ENCODE measurements at places on chromosomes 7 and 10.

GRCh38 chr10:24722131-24722675 is 1.5 kb downstream of the ARHGAP21 start:
- DNase-seq = no peak

GRCh38 chr7:43602256-43602655 is 19.3 kb downstream of the STK17A start:
- DNase-seq = no peak

DNA sequence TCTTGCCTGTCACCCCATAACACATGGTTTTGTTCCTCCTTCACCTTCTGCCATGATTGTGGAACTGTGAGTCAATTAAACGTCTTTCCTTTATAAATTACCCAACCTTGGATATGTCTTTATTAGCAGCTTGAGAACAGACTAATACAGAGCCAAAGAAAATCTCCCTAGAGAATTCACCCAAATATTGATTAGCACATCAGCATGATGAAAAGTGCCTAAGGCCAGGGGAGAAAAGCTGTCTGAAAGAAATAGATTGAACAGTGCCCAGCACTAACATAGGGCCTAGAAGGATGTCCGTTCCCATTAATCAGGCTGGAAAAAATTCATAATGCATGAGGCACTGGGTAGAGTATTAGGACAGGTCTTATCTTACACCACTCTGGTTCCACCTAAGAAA is 111.9 kb upstream of the CALN1 start:
- DNase-seq = no peak

DNA sequence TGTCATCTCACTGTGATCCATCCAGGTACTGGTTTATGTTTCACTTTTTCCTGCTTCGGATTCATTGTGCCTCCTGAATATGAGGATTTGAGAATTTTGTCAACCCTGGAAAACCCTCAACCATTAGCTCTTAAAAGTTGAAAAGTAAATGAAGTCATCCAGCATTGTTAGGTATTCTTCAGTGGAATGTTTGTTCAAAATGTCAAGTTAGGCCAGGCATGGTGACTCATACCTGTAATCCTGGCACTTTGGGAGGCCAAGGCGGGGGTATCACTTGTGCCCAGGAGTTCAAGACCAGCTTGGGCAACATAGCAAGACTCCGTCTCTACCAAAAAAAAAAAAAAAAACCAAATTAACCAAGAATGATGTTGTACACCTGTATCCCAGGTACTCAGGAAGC is 222.1 kb downstream of the NSUN6 start:
- DNase-seq = no peak

DNA sequence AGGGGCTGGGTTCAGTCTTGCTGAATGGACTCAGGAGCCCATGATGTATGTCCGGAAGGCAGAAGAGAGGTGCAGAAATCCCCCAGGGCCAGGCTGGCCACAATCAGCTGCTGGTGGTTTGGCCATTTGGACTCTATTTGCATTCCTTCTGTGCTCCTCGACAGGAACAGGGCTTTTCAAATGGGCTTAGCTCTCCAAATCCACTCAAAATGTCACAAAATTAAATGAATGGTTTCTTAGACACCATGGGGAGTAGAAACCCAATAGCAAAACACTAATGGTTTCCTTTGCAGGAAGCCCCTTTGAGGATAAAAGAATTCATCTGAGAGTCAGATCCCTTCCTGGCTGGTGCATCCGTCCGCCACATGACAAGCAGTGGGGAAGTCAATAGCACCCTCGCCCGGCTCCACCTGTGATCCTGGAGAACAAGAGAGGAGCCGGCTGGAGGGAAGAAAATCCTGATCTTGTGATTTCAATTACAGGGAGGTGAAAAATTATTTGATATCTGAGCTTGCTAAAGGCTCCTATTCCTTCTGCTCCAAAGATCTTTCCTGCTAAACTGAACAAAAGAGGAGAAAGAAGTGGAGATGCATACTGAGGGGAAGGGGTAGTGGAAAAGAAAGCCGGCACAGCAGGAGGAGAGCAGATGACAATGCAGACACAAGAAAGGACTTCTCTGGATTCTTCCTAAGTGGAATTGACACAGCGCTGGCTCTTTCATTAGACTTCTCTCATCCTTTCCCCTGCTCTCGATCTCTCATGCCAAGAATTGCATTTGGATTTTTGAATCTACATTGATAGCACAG is 190.7 kb downstream of the C7orf25 start:
- no peak for DNase-seq

DNA sequence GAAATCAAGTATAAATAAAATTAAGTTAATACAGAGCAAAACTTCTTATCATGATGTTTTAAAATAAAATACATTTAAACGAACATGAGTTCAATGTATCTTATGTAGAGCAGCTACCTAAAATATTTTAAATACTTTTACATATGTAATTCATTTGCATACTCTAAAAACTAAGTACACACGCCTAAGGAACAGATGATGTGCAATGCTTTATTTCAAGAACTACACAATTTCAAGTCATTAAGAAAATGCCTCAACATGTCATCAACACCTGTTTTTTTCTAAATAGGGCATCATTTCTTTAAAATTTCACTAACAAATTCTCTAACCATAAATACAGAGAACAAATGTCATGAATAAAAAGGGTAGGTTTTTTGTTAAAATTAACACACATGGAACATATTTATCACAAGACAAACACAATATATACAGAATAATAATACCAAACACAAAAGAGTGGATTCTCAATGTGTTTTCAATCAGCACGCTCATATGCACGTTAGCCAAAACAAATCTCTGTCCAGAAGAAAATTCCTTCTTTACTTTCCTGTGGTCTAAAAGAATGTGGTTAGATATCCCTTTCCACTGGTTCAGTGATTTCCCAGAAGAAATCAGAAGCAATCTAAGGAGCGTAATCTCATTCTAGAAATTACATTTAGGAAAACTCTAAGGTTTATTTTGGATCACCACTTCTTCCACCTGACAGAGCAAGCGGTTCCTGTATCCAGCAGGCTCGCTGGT is 73.0 kb upstream of the PFKP start:
- DNase-seq = no peak

DNA sequence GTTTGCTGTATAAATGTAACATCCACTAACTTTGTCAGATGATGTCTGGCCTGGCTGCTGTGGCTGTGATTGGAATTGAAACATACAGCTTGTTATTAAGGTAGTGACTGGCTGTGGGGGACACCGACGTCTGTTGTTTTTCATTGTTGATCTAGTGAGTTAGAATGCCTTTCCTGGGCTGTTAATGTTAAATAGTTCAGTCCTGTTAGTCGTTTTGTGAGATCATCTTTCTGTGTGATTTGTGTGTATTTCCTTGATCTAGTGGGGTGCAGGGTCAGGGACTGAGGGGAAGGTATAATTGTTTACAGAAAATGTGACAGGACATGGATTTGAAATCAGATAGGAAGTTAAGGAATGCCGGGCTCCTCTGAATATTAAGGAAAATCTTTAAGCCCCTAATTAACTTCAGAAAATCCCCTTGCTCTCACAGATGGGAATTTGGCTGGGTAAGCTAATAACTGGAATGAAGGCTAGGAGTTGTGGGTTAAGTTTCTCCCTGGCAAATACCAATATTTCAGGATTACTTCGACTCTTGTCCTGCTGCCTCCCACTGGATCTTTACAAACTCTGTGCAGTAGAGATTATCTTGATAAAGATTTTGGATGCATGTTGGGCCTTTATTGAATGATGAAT is 163.1 kb downstream of the AUTS2 start:
- no peak for DNase-seq

DNA sequence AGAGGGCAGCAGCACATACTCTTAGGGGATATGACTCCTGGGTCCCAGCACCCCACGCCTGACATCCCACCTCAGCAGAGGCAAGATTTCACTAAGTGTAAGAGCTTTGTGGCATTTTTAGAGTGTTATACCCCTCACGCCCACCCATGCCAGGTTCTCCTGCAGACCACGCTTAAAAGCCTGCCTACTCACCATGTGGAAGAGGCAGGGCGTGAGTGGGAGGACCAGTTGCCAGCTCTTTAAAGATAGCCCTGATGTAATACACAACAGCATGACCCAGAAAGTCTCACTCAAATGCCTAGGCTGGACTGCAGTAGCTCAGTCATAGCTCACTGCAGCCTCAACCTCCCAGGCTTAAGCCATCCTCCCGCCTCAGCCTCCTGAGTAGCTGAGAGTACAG is 44.4 kb upstream of the CELF2 start:
- DNase-seq = no peak

DNA sequence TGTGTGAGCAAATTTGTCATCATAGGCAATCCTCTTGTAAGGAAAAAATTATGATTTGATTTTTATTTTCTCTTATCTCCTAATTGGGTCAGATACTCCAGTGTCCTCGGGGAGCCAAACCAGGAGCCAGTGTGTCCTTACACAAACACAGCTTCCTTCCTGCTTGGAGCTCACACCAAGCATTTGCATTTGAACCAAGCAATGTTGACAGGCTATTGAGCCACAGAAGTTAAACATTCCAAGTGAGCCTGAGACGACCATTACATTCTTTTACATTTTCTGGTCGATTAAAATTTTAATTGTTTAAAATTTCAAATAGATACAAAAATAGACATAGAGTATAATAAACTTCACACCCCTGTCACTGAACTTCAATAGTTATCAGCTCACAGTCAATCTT is 194.8 kb downstream of the CFTR start:
- no peak for DNase-seq

DNA sequence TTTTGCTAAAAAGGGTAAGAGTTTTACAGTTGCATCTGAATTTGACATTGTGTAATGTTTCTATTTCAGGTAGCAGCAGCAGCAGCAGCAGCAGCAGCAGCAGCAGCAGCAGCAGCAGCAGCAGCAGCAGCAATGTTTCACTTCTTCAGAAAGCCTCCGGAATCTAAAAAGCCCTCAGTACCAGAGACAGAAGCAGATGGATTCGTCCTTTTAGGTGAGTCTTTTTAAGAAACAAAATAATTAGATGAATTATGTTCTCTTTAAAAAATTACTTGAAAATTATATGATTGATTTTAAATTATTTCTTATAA is 32.6 kb downstream of the UMAD1 start:
- no peak for DNase-seq

DNA sequence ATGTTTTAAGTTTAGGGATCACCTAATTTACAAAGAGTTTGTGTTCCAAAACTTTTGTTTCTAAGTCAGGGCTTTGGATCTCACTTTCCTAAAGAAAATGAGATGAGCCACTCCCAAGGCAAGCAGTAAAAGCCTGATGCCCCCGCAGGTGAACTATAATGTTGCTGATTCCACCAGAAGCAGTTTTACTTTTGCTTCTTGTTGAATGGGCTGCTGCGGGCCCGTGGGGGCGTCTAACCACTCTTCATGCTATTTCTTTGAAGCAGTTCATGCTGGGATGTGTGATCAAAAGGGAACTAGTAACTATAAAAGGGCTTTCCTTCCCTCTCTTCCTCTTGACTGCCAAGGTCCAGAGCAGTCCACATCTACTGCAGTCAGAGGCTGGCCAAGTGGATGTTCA is 118.7 kb upstream of the NEBL start:
- no peak for DNase-seq

GRCh38 chr10:132993271-132994184 is 51.2 kb upstream of the CFAP46 start:
- no peak for DNase-seq

GRCh38 chr10:110815354-110816004 is 56.2 kb upstream of the PDCD4 start:
- no peak for DNase-seq

GRCh38 chr10:12321641-12322040 is 27.7 kb upstream of the CAMK1D start:
- DNase-seq = no peak

DNA sequence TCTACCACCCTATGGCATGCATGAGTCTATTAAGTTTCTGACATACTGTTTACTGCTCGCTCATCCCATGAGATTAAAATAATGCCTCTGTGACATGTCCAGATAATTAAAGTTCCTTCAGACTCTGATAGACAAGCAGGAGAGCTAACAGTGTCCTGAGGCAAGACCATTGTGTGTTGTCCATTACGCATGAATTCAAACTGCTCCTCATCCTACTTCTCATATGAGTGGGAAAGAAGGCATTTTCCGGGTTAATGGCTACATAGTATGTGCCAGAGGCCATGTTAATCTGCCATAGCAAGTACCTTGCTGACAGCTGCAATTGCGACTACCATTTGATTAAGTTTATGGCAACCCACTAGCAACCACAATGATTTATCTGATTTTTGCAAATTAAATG is 113.3 kb downstream of the GNAI1 start:
- DNase-seq = no peak

GRCh38 chr7:143437578-143437977 is 5.7 kb upstream of the TAS2R60 start:
- DNase-seq = no peak

GRCh38 chr10:77649333-77650331 is 12.0 kb upstream of the KCNMA1 start:
- DNase-seq = no peak

GRCh38 chr7:140153666-140154161 is 23.1 kb downstream of the KDM7A start:
- DNase-seq = no peak

GRCh38 chr7:30922596-30922995 is 10.9 kb downstream of the AQP1 start:
- DNase-seq = no peak

GRCh38 chr7:20358762-20359282 is 28.1 kb downstream of the ITGB8 start:
- DNase-seq = no peak

- no peak for DNase-seq
Observed at GRCh38 chr7:44046321-44047061, 2.0 kb downstream of the DBNL start.

DNA sequence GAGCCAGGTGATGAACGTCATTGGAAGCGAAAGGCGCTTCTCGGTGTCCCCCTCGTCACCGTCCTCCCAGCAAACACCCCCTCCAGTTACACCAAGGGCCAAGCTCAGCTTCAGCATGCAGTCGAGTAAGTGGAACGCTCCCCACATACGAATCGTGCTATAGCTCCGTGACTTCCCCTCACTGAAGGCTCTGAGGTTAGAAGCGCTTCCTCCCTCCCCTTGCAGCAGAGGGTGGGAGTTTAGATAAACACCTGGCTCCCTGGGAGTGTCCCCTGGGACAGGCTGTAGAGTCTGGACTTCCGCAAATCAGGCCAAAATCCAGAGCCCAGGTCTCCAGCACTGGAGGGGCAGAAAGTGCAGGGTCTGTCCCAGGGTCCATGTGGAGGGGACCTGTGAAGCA is 105.0 kb upstream of the NPS start:
- no peak for DNase-seq

DNA sequence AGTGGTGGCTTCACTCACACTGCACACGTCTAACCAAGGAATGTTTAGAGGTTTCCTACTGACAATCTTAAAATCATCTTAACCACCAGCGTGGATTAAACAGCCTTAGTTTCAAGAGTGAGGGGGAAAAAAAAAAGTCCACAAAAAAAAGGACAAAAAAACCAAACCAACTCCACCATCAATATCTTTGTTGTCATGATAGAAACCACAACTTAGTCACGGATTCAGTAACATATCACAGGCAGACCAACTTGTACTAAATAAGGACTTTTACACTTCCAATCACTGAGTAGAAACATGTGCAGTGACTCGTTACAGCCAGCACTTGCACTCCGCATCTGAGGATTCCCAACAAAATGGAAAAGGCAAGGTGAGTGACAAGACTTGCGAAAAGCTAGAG is 46.5 kb downstream of the FAM171A1 start:
- no peak for DNase-seq

- no peak for DNase-seq
Observed at GRCh38 chr7:38367301-38367890, 94.0 kb upstream of the TARP start.

Measured in activated T-cell treated with anti-CD3 and anti-CD28 coated beads for 48 hours (primary cell).